ENCODE measurements at places on chromosomes 16 and 17.

DNA sequence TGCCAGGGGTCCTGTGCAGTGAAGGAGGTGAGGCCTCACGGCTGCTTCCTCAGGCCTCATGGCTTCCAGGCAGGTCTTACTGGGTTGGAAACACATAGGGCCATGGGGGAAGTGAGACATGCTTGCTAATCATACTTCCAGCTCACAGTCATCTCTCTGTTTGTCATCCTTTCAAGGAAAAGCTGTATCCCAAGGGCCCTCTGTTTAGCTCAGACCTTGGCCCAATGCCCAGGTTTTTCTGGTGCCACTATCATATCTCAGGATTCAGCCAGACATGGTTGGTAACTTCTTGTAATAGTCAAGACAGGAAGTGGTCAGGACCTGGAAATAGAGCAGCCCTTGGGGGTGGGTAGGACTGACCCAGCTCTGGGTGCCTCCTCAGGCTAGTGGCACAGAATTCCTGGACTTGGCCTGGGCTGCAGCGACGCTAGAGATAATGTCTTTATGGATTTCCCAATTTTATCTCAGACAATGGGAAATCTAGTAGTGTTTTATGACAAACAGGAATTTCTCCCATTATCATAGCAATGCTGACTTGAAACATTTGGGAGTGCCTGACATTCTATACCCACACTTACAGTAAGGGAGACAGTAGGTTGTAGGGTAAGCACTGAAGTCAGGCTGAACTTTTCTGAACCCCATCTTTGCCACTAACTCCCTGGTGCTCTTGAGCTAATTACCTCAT is 13.5 kb upstream of the ITGB3 start:
- peak; percentile 47 for DNase-seq

GRCh38 chr17:62150471-62150870 is 85.4 kb upstream of the MED13 start:
- no peak for DNase-seq

DNA sequence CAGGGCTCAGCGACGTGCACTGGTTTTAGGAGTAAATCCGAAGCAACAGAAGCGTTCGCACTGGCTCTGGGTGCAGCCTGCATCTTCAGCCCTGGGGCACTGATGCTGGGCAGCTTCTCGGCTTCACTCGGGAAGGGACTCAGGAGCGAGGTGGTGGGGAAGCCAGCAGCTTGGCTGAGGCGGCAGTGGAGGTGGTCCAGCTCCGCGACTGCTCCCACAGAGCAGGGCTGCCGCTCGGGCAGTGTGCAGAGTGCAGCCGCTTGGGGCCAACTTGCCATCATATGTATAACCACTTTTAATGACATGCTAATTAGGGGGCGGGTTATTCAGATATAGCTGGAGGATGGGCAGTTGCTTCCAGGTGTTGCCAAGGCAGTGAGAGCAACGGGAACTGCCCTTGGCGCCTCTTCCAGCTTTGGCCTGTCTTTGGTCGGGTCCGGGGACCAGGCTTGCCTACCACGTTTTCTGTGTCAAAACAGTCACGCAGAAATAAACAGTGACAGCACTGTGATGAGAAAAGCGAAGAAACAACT is 26.7 kb downstream of the METRNL start:
- DNase-seq = no peak

GRCh38 chr17:47935961-47936360 is 5.4 kb upstream of the PNPO start:
- peak; percentile 24 for DNase-seq

DNA sequence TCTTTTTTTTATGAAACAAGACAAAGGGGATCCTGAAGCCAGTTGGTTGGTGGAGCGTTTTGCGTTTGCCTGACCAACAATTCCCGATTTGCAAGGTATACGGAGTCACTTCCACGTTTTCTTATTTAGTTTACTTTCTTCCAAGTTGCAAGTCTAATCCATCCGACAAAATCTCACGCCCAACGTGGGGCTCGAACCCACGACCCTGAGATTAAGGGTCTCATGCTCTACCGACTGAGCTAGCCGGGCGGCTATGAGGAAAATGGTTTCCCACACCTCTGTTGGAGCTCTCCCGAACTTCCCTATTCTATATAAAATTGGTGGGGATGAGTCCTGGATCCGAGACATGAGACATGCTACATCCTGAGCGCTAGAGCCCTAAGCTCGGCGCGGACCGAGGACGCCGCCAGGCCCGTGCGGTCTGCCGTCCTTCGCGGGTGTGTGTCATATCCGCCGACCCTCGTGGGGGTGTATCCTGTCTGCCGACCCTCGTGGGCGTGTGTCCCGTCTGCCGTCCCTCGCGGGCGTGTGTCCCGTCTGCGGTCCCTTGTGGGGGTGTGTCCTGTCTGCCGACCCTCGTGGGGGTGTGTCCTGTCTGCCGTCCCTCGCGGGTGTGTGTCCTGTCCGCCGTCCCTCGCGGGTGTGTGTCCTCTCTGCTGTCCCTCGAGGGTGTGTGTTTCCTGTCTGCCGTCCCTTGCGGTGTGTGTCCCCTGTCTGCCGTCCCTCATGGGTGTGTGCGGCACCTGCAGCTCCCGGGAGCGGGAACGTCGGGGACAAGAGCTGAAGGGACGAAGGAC is 22.6 kb downstream of the ZNF213 start:
- peak; percentile 97 for DNase-seq

GRCh38 chr17:80308692-80309517 is 48.3 kb downstream of the RNF213 start:
- DNase-seq = no peak

DNA sequence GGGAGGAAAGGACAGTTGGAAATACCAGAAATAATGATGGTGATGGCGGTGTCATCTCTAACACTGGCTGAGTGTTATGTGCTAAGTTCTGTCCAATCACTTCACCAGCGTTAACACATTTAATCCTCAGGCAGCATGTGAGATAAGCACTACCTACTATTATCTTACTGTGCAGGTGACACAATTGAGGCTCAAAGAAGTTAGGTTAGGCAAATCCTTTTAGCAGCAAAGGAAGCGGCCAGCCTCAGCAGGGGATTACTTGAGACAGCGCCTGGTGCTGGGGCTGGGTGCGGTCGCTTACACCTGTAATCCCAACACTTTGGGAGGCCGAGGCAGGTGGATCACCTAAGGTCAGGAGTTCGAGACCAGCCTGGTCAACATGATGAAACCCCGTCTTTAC is 18.7 kb upstream of the DHX8 start:
- no peak for DNase-seq

GRCh38 chr17:33964344-33964979 is 290.6 kb upstream of the CCL2 start:
- DNase-seq = peak; percentile 40

GRCh38 chr16:58048494-58049231 is 23.1 kb downstream of the MMP15 start:
- no peak for DNase-seq

GRCh38 chr17:31472137-31472536 is 80.7 kb downstream of the RAB11FIP4 start:
- no peak for DNase-seq

- no peak for DNase-seq
Measured at GRCh38 chr16:62060089-62060488, 23.9 kb upstream of the CDH8 start.

DNA sequence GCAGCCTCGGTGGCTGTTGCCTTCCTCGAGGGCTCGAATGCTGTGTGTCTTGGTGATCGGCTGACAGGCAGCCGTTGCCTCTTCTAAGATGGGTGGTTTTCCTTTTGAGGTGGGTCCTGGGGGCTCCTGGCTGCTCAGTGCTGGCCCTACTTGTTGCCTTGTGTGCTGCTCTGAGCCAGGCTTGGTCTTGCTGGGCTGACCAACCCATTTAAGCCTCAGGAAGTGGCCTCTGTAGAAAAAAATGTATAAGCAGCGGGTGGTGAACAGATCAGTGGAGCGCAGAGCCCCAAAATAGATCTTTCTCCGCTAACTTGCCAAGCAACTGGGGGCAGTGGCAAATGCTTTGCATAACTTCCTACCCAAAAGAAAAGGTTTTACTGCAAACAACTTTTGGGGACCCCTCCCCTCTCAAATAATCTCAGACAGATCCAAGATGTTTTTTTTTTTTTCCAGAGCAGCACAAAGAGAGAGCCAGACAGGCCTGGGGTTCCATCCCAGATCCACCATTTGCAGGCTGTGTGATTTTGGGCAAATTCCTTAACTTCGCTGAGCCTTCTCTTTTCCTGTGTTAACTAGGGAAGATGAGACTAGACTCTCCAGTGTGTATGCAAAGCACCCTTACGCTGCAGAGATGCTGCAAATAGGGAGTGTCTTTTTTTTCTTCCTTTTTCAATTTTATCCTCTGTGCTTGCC is 42.5 kb downstream of the PLCG2 start:
- DNase-seq = no peak

- DNase-seq = no peak
Measured at GRCh38 chr17:72434581-72434980, 313.8 kb downstream of the SOX9 start.

DNA sequence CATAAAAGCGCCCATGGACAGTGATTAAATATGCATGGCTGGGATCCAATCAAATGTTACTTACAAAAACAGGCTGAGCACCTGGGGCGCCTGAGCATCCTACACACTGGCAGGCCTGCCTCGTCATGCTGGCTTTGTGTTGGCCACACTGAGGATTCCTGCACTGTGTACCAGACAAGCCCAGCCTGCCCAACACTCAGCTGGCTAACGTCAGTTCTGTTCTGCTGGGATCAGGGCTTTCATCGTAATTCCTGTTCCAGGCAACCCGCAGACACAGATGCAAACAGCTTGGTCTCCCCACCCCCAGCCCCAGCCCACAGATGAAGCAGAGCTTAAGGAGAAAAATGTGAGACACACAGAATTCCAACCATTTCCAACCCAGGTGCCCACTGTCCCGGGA is 30.7 kb downstream of the PIMREG start:
- no peak for DNase-seq

GRCh38 chr17:7011942-7012254 is 526 bp upstream of the RNASEK start:
- DNase-seq = peak; percentile 23

GRCh38 chr17:65183736-65184135 is 46.6 kb downstream of the RGS9 start:
- DNase-seq = no peak

DNA sequence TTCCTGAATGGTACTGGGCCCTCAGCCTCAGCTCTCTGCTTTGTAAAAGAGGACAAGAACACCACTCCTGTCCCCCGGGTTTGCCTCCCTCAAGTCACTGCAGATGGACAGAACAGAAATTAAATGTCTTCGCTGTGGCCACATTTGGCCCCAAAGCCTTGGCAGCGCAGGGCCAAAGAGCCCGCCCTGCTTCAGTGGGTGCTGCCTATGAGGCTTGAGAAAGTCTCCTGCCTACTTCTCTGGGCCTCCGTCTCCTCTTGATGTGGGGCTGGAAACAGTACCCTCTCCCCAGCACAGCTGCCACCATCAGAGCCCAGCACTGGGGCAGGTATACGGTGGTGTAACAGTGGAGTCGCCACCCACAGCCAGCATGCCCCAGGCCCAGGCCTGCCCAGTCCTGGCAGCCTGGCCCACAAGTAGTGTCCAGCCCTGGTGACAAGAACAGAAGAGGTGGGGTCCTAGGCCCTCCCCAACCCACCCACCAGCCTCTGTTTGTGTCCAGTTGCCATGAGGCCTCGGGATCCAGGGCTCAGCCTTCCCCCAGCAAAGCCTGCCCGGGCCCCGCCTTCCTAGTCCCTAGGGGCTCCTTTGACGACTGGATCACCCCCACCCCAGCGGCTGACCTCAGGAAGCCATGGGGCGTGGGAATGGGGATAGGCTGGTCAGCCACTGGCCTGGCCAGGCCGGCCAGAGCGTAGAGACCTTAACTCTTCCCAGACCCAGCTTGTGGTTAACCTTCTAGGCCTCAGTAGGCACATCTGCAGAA is 3.9 kb upstream of the TPPP3 start:
- no peak for DNase-seq

- DNase-seq = no peak
Measured at GRCh38 chr16:4792951-4793513, 2.1 kb upstream of the SMIM22 start.

DNA sequence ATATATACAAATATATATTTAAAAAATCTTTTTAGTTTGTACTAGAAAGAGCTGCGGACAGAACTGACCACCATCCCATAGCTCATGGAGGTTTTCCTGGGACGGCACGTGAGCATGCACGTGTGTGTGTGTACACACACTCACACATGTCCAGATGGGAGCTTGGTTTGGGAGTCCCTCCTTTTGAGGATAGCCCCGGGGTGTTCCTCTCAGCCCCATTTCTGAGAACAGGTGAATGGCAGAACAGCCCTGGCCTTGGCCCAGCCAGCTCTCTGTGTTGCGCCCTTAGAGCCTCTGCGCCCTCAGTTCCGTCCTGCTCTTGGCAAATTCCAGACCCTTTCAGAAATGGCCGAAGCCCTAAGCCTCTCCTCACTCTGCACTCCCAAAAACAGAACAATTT is 70.1 kb downstream of the AMFR start:
- DNase-seq = no peak

GRCh38 chr17:79621151-79621943 is 10.5 kb upstream of the RBFOX3 start:
- DNase-seq = no peak

GRCh38 chr16:22188595-22189442 is 17.3 kb upstream of the EEF2K start:
- DNase-seq = peak; percentile 90

DNA sequence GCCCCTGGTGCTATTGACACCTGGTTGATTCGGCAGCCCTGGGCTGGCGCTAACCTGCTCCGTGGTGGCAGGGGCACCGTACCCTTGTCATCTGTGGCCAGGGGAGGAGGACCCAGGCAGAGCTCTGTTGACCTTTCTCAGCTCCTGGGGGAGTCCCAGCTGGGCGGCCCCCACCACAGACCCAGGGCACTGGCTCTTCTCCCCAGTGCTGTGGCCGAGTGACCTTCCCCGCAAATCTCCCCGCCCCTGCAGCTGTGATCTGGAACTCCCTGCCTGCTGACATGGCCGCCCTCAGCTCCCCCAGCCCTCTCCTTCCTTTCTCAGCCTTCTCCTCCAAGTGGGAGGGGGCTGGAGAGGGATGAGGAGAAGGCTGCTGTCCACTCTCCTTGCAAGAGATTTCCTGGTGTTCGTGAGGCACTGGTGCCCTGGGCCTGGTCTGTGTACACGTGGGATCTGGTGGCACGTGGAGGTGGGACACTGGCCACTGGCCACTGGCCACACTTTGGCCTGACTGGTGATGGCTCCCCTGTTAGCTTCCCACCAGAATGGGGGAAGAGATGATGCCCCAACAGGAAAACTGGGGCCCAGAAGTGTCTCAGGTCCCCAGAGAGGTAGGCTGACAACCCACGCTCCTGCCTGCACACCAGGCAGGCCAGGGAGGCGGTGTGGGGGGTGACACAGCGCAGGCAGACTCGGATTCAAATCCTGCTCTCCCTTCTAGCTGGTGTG is 8.2 kb downstream of the FMNL1 start:
- DNase-seq = no peak

DNA sequence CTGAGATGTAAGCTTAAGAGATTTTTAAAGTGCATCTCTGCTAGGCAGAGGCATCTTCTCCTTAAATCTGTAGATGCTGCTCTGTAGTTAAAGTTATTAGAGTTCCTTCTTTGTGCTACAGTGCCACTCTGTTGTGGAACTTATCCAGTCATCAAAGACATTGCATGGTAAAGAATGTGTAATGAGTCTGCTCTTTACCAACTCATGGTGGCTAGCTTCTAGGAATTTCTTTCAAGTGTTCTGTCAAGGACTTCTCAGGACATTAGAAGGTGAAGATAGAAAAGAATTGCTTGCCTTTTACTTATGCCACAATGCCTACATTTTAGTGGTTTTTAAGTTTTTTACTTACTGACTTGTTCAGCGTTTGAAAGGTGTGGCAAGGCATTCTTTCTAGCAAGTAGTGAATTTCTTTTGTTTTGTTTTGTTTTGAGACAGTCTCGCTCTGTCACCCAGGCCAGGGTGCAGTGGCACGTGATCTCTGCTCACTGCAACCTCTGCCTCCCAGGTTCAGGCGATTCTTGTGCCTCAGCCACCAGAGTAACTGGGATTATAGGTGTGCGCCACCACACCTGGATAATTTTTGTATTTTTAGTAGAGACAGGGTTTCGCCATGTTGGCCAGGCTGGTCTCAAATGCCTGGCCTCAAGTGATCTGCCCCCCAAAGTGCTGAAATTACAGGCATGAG is 20.3 kb upstream of the ARL2BP start:
- DNase-seq = no peak
